ENCODE measurements at places on chromosomes 5 and 9.

DNA sequence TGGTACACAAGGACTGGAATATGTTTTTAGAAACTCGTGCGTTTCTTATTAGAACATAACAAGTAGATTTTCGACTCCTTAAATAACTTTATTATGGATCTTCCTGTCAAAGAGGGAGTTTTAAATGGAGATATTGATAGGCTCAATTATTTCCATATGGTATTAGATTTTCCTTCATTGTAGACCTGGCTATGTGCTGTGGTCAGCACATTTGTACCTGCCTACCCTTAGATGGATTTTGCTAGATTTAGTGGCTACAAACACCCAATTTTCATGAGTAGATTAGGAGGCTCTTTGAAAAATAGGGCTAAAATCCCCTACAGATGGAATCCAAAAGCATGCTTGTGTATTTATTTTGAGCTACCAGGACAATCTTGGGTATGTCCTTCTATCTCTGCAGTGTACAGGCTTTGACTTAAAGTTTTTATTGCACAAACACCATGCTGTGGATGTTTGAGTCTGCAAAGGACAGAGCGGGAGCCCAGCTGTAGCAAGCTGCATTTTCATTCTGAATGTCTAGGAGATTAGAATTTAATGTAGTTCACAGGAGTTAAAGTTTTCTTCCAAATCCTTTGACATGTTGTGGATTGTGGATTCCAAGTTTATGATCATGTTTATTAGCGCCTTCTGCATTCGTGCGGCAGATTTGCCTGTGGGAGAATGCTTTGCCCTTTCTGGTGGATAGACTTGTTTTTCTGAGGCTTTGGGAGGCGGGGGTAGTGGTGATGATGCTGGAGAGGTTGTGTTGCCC, 41.6 kb downstream of the GADD45G start:
- DNase-seq = no peak

DNA sequence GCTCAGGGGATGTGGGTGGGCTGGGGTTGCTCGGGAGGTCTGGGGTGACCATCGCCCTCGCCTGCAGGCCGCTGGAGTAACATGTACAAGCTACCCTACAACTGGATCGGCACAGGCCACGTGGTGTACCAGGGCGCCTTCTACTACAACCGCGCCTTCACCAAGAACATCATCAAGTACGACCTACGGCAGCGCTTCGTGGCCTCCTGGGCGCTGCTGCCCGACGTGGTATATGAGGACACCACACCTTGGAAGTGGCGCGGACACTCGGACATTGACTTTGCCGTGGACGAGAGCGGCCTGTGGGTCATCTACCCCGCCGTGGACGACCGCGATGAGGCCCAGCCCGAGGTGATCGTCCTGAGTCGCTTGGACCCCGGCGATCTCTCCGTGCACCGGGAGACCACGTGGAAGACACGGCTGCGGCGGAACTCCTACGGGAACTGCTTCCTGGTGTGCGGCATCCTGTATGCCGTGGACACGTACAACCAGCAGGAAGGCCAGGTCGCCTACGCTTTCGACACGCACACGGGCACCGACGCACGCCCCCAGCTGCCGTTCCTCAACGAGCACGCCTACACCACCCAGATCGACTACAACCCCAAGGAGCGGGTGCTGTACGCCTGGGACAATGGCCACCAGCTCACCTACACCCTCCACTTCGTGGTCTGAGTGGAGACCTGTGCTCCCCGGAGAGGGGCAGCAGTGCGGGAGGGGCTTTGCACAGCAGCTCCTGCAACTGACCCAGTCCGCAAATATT, 33.0 kb downstream of the OLFML2A start:
- no peak for DNase-seq

GRCh38 chr5:128111818-128112448, 28.4 kb downstream of the SLC12A2 start:
- DNase-seq = no peak

- DNase-seq = no peak
Observed at GRCh38 chr9:35606138-35606504, 1.1 kb downstream of the TESK1 start.

GRCh38 chr5:103444333-103445038, 118.1 kb downstream of the NUDT12 start:
- no peak for DNase-seq

GRCh38 chr5:113273948-113274347, 160.8 kb downstream of the TSSK1B start:
- no peak for DNase-seq

DNA sequence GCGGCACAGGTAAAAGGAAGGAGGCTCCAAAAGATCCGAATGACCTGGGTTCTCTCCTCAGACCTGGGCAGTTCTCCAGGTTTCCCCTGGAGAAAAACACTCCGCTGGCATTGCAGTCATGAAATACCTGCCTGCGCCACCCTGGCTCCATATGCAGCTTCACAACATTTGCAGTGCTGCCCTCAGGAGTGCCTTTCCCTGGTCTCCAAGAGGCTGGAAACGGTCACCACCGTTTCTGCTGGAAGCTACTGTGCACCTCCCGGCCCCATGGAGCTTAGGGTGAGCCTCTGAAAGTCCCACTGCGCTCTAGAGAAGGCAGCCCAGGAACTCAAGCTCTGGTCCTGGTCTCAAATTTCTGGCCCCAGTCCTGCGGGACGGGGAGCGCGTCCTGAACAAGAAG, 670 bp downstream of the UGT3A1 start:
- no peak for DNase-seq

- no peak for DNase-seq
Observed at GRCh38 chr9:116425244-116425643, 261.9 kb upstream of the TRIM32 start.

- no peak for DNase-seq
Observed at GRCh38 chr9:16521868-16522411, 348.5 kb downstream of the BNC2 start.

DNA sequence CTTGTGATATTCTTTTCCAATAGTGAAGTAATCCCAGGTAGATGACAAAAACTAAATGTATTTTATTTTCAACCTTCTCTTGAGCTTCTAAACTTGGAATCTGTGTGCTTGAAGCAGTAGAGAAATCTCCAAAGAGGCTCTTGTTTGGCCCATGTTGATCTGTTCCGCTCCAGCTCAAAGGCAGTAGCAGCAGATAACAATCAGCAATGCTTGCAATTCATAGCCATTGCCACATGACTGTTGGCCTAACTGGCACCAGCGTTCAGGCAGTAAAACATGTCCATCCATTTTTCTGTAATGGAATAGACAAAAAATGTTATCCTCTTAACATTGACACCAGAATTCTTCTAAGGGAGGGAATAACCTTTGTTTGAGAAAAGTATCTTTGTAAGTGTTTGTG, 270.7 kb upstream of the MSX2 start:
- DNase-seq = no peak

DNA sequence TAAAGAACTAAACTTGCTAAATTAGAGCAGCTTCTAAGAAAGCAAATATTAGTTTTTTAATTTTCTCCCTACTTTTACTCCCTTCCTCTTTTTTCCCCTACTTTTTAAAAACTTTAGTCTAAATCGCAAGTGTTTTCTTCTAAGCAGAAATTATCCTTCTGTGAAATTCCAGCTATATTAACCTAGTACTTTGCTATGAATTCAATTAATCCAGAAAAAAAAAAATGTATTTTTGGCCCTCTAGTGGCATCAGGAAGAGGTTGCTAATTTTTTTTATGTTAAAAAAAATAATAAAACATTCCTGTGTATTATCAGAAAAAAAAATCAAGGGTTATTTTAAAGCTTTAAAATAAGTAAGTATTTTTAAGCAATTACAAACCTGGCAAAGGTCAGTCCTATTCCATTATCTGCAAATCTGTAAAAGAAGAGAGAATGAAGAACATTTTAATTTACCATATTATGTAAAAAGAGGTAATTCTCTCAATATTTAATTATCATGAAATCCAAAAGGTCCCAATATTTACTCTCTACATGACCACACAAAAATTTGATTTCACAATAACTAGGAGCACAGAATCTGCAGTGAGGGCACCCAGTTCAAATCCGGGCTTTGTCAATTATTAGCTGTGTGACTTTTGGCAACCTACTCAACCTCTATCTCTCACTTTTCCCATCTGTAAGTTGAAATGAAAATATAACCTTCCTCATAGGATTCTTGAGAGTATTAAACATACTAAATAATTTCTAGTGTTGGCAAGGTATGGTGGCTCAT, 52.0 kb downstream of the CEMIP2 start:
- DNase-seq = no peak

DNA sequence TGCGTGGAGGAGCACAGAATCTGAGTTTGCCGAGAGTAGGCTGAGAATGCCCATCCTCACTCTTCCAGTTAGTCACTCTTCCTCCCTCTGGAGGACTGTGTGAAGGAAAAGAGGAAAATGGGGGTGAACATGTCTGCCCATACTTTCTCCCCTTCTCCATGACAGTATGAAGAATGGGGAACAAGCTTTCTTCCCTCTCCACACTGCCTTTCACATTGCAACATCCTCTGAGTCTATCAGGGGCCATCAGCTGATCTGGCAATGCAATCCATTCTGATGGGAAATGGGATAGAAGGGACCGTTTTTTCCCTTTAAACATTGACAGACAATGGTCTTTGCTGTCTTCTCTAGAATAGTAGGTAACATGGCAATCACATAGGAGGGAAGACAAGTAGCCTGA, 56.8 kb downstream of the UGCG start:
- DNase-seq = no peak

DNA sequence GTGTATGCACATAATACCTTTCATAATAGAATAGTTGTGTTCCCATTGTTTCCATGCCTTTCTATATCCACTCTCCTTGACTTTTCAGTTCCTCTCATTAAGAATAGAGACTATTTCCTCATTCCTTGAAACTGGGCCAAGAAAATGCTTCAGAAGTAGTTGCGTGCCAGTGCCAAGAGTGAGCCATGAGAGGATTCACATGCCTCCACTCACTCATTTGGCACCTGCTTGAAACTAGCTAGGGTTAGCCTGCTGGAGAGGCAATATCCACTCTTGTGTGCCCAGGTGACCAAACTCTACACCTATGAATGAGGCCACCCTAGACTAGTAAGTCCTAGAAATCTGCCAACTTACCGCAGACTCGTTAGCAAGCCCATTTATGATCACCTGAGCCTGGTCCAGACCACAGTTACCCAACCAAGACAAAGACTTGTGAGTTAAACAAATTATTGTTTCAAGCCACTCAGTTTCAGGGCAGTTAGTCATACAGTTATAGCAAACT, 276.3 kb downstream of the EPB41L4A start:
- DNase-seq = no peak

DNA sequence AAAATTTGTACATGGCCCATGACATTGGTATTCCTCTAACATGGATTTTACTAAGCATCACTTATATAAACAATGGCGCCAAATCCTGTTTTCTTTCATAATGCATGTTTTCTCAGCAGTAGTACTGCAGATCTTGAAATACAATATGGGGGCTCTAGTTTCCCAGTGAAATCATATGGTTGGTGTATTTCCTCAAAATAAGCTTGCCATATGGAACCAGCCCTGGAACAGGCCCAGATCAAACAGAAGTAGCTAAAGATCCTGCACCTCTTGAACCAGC, 163.9 kb downstream of the ZNF608 start:
- no peak for DNase-seq

DNA sequence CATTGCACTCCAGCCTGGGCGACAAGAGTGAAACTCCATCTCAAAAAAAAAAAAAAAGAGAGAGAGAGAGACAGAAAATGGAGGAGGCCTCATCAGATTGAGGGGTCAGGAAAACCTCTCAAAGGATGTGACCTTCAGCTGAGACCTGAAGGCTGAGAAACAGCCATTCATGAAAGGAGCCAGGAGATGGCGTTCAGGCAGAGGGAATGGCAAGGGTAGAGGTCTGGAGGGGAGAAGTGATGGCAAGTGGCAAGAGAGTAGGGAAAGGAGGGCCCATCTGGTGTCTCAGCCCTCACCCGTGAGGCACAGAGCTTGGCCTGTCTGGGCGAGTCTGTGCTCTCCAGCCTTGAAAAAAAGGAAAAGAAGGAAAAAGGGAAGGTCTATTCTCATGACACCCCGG, 17.0 kb downstream of the CAMK2A start:
- DNase-seq = no peak

GRCh38 chr5:173916233-173916632, 28.1 kb downstream of the CPEB4 start:
- DNase-seq = no peak

- no peak for DNase-seq
Observed at GRCh38 chr5:136279314-136279713, 86.0 kb downstream of the TRPC7 start.

DNA sequence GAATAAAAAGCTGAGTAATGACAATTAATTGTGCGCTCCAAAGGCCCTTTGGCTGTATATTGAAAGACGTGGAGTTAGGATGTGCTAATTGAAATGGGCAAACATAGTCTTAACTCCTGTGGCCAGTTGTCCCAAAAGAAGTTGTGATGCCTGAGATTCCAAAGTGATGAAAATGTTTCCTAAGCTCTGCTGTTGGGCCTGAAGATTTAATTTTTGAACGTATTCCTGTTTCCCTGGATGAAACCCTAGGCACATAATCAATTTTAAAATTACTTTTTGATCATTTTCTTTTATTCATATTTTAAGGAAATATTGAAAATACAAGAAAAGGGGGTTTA, 87.9 kb downstream of the PRDM6 start:
- no peak for DNase-seq

DNA sequence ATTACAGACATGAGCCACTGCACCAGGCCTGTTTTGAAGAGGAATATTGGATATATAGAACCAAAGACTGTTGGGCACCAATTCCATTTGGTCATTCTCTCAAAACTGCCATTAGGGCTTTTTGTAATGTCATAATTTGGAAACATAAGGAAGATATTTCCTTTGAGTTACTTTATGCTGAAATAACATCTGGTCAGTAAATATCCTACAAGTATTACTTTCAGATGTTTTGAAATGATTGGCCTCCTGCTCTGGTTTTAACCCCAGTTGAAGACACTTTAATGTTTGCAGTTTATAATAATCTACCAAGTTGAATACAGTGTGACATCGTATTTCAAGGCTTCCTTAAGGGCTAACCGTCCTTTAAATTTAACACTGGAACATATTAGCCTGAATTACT, 33.6 kb downstream of the LRRTM2 start:
- DNase-seq = no peak

GRCh38 chr9:104233366-104233765, 139.3 kb downstream of the SMC2 start:
- DNase-seq = no peak

- no peak for DNase-seq
Observed at GRCh38 chr5:131430794-131431193, 166.9 kb downstream of the CDC42SE2 start.

- DNase-seq = no peak
Observed at GRCh38 chr5:66351813-66352212, 207.7 kb downstream of the SREK1 start.

DNA sequence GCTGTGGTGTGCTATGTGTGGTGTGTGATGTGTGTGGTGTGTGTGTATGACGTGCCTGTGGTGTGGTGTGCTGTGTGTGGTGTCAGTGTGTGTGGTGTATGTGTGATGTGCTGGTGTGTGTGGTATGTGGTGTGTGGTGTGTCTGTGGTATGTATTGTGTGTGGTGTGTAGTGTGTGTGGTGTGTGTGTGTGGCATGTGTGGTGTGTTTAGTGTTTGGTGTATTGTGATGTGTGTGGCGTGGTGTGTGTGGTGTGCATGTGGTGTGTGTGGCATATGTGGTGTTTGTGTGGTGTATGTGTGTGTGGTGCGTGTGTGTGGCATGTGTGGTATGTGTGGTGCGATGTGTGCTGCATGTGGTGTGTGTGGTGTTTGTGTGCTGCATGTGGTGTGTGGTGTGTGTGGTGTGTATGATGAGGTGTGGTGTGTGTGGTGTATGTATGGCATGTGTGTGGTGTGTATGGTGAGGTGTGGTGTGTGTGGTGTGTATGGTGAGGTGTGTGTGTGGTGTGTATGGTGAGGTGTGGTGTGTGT, 18.3 kb upstream of the RNU6ATAC start:
- no peak for DNase-seq
